ENCODE measurements at places on chromosomes 2 and 18.
A peak's percentile ranks its signal among the peaks of the same experiment; 100 is the strongest.

- DNase-seq, result no peak
Measured at GRCh38 chr18:52394602-52395001, 54.6 kb downstream of the DCC start.

- DNase-seq, result no peak
Measured at GRCh38 chr2:53987336-53987921, 16.6 kb upstream of the PSME4 start.

DNA sequence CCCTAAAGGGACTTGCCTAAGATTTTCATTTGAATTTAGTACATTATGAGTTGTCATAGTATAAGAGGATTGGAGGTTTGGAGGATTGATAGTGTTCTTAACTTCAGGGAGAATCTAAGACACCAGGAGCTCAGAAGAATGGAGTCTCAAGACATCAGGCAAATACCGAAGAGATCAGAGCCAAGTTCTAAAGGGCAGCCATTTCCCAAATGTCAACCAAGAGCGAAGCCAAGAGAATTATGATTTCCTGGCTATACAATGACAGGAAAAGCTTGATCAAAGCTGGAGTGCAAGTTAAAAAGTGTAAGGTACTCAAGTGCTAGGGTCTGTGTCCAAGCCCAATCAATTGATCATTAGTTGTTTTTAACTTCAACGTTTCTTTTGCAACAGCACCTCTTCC is 283.0 kb upstream of the FN1 start:
- no peak for DNase-seq

- DNase-seq, result no peak
Measured at GRCh38 chr2:117888897-117889296, 74.4 kb downstream of the DDX18 start.

DNA sequence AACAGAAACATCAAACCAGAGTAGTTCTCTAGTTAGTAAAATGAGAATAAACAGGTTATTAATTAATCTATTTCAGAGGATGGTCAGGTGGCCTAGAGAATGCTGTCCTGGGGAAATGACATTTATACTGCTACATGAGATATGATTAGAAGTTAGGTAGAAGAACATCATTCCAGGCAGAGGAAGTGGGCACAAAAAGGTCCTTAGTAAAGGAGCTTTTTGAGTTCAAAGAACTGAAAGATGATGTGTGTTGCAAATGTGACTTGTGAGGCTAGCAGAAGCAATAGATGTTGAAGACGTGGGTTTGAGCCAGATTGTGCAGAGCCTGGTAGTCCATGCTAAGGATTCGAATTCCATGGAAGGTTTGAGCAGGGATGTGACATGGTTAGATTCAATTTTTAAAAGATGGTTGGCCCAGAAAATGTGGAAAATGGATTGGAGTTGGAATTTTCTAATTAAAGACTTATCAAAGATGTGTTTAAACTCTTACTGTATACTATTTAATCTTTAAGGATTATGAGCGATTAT is 34.2 kb downstream of the RAB10 start:
- no peak for DNase-seq

- DNase-seq, result no peak
Measured at GRCh38 chr2:236499691-236500578, 69.7 kb upstream of the ACKR3 start.

DNA sequence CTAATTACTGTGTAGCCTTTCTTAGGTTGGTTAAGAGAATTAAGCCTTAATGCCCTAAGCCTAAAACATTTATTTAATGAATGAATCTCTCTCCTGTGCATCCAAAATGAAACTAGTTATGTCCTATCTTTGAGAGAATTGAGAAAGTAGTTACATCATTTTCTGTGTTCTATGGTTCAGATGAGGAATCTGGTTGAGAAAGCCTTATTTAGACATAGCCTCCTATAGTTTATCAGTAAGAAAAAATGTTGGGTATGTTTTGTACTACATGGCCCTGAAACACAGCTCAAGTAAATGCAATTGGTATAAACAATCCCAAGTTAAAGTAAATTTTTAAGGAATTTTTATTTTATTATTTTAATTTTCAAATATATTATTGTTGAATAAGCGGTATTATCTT is 25.9 kb upstream of the RAMP1 start:
- no peak for DNase-seq

DNA sequence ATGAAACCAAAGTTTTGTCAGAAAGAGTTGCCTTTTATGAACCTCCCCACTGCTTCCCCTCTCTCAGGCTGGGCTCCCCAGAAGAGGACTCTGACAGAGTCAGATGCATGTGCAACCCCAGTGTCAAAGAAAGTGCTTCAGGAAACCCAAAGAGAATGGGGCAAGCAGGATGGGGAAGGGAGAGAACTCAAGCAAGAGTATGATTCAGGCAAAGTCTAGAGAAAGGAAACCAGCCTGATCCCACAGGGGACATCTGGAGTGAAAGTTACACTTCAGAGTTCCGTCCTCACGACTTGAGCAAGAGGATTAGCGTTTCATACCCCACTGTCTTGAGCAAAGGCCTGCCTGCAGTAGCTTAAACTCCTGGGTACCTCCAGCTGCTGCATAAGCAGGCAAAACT is 51.8 kb upstream of the EPC2 start:
- no peak for DNase-seq

DNA sequence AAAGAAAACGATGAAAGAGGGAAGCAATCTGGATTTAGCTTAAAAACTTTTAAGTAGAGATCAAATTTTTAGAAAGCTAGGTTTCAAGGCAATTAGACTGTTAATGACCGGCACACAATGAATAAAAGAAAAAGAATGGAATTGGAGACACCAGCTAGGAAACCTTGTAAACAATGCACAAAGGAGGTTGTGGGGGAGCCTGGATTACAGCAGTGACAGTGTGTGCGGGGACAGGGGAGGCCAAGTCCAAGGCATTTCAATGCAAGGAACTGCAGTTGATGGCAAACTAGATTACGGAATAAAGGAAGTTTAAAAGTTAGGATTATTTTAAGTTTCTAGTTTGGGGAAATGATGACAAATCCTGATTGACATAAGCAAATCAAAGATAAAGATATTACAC is 74.5 kb downstream of the DTNB start:
- DNase-seq, result no peak

DNA sequence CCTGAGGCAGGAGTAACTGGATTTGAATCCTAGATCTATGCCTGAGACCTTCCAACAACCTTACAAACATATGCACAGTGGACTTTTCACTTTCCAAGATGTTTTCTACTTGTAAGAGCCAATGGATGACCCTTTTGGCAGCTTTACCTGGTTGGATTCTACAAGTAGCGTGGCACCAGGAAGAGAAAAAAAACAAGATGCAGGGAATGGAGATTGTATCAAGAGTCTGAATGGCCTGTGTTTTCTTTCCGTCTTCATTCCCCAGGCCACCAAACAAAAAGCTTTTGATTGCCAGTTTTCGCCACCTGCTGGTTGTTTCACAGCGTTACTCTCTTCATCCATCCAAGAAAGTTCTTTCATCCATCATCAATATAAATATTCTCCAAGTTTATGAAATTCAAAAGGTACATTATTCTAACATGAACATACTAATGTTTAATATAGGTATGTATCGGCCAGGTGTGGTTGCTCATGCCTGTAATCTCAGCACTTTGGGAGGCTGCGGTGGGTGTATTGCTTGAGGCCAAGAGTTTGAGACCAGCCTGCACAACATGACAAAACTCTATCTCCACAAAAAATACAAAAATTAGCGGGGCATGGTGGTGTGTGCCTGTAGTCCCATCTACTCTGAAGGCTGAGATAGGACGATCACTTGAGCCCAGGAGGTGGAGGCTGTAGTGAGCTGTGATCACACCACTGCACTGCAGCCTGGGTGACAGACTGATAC is 3.5 kb upstream of the BCL2 start:
- DNase-seq, result peak; percentile 54

GRCh38 chr18:74216661-74217110 is 68.4 kb downstream of the TIMM21 start:
- DNase-seq, result no peak

All from GM19239 (cell line).